ENCODE measurements at places on chromosomes 6 and 20. TPM values are rescaled to one million over a fixed set of nuclear protein-coding genes. Genes with fewer than 3 reads are reported as not detected.
A peak's percentile ranks its signal among the peaks of the same experiment; 100 is the strongest.

- peak; percentile 4 for DNase-seq
These were observed 40.1 kb downstream of the DNAH8 start for GRCh38 chr6:38755207-38755606.

DNA sequence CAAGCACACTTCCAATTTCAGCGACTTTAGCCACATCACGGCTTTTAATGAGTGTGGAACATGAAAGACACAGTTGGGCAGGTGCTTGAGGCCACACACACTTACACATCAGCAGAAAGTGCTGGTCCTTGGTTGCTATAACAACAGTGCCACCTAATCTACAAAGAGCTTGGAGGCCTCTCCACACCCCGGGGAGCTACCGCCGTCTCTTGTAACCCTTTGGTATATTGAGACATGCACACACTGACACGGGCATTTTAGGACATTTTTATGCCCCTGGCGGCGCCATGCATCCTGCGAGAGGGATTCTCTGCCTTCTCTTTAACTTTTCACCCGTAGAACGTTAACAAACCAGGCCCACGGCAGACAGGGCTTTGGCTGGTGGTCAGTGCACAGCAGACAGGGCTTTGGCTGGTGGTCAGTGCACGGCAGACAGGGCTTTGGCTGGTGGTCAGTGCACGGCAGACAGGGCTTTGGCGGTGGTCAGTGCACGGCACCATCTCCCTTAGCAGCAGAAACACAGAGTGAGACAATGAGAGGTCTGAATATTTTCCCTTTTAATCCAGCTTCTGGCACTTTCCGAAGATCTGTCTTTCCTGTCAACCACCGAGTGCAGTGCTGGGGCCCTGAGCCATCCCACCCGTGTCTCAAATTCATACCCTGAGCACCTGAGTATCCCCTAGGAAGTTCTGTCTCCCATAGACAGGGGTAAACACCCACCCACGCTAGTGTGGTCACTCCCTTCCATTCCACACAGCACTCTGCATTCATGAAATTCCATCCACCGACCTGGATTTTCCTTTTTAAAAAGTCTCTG, 116.6 kb upstream of the RPS6KA2 start:
- no peak for DNase-seq

DNA sequence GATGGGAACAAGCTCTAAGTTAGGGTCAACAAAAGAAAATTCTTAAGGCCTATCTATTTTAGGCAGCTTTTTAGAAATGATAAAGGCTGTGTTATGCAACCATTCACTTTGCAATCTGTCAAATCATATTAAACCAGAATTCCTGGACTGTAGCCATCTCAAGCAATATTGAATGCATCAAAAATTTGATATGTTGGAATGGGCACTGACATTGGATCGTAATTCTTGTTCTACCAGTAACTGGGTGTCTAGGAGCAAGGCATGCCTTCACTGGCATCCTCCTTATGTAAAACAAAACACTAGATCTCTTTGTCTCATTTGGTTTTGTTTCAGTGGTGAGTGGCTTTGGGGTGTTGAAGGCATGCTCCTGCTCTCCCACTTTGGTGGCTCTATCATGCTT, 145.6 kb downstream of the JARID2 start:
- no peak for DNase-seq

- no peak for DNase-seq
These were observed 968.7 kb upstream of the ADGRB3 start for GRCh38 chr6:67666177-67666964.

The ZDHHC14 gene
- polyA plus RNA-seq: 3.4 TPM
